ENCODE measurements at places on chromosomes 5 and 9.

DNA sequence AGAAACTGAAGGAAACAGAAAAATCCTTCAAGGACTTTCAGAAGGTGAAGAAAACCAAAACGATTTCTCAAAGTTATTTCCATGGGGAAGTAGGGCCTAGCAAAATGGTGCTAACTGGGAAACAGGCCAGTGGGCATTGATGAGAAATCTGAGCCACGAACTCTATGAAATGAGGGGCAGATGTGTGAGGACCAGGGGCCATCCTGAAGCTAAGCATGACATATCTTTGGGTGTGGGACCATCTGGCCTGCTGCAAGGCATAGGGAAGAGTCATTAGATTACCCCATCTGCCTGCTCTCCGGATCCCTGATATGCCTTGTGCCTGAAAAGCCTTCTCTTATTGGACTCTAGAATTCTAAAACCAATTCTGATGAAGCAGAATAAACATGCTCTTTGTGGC is 143.8 kb downstream of the PALM2AKAP2 start:
- DNase-seq, result no peak

- DNase-seq, result no peak
Observed at GRCh38 chr5:94901191-94901979, 282.9 kb downstream of the SLF1 start.

- peak; percentile 36 for DNase-seq
Observed at GRCh38 chr5:54944364-54944763, 41.0 kb downstream of the ESM1 start.

DNA sequence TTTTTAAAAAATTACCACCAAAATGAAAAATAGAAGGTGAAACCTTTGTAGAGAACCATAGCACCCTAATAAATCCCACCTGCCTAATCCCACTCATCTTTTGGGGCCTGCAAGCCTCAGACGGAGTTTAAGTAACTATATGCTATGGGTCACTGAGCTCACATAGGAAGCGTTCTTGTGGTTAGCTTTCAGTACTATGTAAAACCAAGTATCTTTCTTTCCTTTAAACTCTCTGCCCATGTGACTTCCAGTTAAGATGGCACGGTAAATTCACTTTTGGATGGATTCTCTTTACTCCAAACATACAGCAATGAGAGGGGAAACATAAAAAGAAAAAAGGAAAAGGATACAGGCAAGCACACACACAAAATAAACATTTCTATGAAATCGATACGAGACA is 50.9 kb downstream of the FANCC start:
- no peak for DNase-seq

GRCh38 chr9:22913518-22913917 is 466.9 kb downstream of the DMRTA1 start:
- DNase-seq, result no peak

DNA sequence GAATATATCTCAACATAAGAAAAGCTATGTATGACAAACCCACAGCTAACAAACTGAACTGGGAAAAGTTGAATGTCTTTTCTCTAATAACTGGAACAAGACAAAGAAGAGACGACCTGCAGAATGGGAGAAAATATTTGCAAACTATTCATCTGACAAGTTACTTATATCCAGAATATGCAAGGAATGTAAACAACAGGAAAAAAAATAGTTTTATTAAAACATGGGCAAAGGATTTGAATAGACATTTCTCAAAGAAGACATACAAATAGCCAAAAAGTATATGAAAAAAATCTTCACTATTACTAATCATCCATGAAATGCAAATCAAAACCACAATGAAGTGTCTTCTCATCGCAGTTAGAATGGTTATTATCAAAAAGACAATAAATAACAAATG is 181.7 kb upstream of the TLX3 start:
- DNase-seq, result no peak

DNA sequence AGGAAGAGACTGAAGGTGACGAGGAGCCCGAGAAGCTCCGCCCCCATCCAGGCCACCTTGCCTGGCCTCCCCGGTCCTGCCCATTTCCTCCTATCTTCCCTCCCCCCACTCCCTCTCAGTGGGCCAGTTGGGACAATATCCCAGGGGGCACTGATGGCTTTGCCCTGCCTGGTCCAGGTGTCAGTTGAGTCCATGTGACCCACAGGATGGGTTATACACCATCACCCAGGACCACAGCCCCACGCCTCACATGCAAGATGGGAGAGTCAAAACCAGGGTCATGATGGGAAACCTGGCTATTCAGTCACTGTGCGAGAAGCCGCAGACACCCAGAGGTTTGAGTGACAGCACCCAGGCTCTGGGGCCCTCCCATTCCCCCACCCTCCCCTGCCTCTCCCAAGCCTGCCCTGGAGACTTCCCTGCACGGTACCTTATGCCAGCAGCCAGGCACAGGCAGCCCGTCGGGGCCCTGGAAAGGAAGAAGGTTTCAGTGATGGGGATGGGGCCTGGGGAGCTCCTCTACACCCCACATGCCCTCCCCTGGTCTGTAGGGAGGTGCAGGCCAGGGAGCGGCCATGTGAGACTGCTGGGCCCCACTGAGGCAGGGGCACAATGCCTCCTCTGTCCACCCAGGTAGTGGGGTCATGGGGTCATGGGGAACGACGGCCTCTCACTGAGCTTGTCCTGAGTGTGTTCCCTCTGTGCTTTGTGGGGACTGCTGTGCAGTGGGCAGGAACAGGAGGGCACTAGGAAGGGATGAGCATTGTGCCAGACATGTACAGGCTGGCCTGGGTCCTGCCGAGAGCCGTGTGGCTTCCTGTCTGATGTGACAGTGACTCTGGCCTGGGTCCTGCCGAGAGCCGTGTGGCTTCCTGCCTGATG is 6.3 kb upstream of the PHYKPL start:
- no peak for DNase-seq

GRCh38 chr9:135147474-135147805 is 60.0 kb downstream of the OLFM1 start:
- DNase-seq, result no peak

DNA sequence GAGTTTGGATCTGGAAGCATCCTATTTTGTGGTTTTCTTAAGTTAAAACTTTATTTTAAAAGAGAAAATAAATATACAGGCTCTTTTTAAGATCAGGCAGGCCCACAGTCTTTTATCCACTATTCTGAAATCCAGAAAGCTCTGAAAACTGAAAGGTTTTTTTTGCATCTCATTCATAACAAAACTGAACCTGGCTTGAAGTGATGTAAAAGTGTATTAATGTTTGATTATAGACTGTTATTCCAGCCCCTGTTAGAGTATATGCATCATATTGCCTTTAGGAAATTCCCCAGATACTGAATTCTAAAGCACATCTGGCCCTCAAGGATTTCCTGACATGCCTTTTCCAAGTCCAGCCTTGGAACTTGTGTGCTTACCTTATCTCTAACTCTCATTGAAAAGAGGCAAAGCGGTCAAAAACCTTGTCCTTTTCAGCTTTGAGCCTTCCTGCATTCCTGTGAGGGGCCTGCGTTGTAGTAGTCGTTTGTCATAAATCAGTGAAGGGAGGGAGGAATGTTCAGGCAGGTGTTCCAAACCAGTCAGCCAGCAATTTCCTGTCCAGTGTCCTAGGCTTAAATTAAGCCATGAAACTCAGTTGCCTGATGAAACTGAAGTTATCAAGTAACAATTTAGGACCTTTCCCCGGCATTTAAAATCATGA is 110.4 kb downstream of the TLE4 start:
- no peak for DNase-seq

GRCh38 chr9:130862217-130862616 is 27.2 kb downstream of the ABL1 start:
- DNase-seq, result no peak

DNA sequence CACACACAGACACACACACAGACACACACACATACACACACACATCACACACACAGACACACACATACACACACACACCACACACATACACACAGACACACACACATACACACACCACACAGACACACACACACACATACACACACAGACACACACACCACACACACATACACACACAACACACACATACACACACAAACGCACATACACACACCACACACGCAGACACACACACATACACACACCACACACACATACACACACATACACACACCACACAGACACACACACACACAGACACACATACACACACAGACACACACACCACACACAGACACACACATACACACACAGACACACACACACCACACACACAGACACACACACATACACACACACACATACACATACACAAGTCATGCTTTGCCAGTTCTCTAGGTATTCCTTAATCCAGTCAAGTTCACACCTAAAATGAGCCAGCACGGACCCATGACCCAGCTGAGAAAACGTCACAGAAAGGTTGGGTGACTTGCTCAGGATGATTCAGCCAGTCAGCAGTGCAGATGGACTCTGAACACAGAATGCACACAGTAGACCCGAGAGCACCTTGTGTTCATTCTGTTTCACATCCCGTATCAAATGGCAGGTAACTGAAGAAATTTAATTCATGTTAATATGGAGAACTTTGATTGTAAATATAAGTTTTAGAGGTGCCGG is 746.4 kb downstream of the MTRR start:
- no peak for DNase-seq

DNA sequence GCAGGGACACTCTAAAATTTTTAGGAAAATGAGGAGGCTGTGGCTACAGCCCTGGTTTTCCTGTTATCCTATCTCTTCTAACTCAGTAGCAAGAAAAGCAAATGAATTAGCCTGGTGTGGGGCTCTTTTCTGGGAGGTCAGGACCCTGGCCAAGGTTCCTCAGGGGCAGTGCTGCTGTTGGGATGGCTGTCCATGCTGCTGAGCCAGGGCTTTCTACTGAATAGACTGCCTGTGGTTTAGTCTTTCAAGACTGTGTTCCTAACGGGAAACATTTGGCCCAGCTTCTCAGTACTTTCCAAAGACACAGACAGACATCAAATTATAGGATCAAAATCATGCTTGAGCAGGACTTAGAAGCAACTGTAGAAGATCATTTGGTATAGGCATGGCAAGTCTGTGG is 18.1 kb downstream of the TNC start:
- peak; percentile 62 for DNase-seq

DNA sequence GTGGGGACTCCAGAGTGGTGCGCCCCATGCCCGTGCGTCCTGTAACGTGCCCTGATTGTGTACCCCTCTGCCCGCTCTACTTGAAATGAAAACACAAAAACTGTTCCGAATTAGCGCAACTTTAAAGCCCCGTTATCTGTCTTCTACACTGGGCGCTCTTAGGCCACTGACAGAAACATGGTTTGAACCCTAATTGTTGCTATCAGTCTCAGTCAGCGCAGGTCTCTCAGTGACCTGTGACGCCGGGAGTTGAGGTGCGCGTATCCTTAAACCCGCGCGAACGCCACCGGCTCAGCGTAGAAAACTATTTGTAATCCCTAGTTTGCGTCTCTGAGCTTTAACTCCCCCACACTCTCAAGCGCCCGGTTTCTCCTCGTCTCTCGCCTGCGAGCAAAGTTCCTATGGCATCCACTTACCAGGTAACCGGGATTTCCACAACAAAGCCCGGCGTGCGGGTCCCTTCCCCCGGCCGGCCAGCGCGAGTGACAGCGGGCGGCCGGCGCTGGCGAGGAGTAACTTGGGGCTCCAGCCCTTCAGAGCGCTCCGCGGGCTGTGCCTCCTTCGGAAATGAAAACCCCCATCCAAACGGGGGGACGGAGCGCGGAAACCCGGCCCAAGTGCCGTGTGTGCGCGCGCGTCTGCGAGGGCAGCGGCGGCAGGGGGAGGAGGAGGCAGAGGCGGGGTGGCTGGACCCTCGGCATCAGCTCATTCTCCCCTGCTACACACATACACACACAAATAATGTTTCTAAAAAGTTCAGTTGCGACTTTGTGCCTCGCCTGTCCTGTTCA is 668 bp downstream of the GLIS3 start:
- DNase-seq, result peak; percentile 9

DNA sequence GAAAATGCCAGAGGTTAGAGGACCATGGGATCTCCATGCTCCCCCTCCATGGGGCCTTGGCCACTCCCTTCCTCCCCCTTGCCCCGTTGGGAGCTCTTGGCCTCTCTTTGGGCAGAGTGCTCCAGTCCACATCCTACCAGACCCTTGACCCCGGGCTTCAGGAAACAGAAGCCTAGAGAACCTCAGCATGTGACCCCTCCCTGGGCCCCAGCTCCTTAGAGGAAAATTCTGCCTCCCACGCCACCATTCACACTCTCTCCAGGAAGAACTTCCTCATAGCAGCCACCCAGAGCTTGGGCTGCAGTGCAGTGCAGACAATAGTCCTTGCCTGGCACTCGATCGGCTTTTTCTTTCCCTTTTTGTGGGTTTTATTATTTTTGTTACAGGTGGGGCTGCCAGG is 6.0 kb downstream of the LHX6 start:
- no peak for DNase-seq

- DNase-seq, result no peak
Observed at GRCh38 chr9:95343725-95344287, 26.3 kb upstream of the FANCC start.

GRCh38 chr5:93206203-93206602 is 374.8 kb downstream of the NR2F1-AS1 start:
- DNase-seq, result no peak

DNA sequence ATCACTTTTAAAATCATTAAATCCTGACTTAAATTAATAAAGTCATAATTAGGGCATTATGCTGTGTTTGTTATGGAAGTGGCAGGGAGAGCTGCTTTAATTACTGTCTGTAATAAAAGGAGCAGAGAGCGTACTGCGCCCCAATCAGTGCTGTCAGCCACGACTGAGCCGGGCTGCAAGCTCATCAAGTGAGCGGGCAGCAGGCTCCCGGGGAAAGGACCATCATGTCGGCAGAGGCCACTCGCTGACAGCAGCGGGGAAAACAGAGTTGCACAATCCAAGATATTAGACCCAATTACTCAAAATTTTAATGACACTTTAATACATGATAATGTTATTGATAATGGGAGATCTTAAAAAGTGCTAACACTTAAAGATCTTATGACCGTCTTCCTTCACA is 181.6 kb downstream of the AP3B1 start:
- no peak for DNase-seq

DNA sequence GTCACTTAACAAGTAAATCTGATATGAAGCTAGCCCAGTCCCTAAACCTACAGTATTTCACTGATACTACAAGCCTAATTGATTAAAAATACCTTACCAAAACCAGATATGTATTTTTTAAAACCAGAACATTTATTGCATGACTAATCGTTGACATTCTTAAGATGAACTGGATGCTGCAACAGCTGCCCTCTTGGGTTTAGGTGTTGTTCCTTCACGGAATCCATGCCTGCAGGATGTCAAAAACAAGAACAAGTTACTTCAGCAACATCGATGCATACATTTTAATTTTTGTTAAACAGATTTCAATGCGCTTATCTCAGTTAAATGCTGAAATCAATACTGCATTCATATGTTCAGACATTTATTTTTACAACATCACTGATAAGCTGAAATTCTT is 2.7 kb downstream of the RPL37 start:
- no peak for DNase-seq

GRCh38 chr5:133353741-133354140 is 258.6 kb downstream of the FSTL4 start:
- no peak for DNase-seq

GRCh38 chr5:71977311-71977710 is 130.0 kb upstream of the MAP1B start:
- no peak for DNase-seq

Measured in Ammon's horn (tissue), 1 donor.